AG04449 (cell line): ENCODE measurements at places on chromosomes 7 and 10.

- DNase-seq, result no peak
Observed at GRCh38 chr10:68668972-68669371, 52.1 kb upstream of the CCAR1 start.

DNA sequence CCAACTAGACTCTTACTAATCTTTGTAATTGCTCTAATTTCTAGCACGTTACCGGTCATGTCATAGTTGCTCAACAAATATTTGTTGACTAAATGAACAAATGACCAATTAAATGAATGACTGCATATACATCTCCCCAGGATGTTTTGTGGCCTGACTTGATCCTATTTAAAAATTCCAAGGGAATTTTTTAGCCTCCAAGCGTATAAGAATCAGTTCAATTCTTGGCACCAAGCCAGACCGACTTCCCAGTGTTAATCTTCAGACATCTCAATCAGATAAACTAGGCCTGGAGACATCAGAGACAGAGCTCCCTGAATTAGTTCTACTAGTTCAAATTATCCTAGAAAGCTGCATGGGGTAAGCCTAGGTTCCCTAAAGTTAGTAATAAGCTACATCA, 96.0 kb downstream of the GSAP start:
- no peak for DNase-seq

DNA sequence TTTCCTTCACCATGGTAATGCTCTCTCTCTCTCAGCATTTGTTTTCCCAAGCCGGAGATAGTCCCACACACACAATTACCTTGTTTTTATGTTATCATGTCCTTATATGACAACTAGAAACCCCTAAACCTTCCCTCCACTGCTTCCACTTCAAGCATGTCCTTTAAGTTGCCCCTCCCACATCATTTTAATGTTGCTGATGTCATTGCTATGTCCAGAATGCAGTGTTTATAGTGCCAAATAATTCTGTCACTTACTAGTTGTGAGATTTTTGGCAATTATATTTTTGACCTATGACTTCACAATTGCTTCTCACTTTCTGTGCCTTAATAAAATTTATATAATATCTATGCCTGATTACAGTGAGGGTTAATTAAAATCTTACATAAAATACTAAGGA, 645.9 kb downstream of the XPNPEP1 start:
- no peak for DNase-seq

DNA sequence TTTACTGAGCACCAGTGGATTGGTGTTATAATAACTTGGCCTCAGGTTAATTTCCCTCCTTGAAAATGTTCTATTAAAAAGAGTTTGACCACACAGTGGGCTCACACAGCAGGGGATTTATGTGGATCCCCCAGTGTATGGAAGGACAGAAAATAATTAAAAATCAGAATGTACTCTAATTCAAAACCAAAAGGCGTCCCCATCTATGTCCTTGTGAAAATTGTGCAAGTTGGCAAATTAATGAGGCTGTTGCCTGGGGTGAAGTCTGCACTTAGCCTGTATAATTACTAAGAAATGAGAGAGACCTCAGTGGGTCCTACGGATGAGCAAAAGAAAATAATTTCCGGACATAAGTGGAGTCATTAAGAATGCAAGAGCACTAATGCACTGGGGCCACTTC, 31.1 kb downstream of the PIK3CG start:
- DNase-seq, result no peak

DNA sequence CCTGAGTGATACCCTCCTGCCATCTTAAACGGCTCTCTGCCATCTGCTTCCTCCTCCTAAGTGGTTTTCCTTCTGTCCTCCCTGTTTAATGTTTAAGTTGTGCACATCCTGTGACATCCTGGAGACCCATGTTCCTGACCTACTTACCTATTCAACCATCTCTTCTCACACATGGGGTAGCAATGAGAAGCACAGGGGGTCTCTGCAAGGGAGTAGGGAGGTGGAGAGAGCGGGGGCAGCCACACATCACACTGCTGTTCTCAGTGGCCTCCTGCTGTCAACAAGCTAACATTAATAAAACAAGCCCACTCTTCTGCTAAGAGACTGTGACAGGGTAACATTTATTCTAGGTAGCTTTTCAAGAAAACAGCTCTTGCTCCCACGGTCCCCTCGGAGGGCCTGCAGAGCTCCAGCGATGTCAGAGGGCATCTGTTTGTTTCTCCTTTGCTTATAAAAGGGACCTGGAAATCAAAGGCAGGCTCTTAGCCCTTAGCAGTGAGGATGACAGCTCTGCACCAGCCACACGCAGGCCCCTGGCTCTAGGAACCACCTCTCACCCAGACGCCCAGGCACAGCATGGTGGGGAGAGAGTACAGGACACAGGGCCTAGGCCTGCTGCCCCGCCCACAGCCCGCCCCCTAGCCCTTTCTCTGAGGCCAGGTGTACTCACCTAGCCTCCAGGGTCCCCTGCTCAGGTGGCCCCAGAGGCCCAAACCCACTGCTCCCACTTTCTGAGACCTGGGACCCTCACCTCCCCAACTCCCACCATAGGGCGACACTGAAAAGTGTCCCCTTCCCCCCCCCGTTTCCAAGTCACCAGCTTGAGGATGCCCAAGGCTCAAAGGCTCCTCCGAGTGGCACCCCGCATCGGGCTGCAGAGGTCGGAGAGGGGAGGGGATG, 943 bp upstream of the SLC18A2 start:
- no peak for DNase-seq

GRCh38 chr10:75403939-75404814, 2.6 kb upstream of the ZNF503 start:
- DNase-seq, result no peak

DNA sequence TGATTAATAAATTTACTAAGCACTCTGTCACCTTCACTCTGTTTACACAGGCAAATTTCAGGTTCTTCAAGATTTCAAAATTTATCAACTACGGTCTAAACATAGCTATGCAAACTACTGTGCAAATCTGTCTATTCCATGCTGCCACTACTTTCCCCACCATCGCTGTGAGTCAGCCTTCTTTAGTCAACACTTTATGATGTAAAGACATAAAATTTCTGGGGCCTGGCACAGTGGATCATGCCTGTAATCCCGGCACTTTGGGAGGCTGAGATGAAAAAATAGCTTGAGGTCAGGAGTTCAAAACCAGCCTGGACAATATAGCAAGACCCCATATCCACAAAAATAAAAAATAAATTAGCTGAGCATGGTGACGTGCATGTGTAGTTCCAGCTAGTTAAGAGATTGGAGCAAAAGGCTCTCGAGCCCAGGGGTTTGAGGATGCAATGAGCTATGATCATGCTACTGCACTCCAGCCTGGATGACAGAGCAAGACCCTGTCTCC, 42.6 kb downstream of the CNOT4 start:
- DNase-seq, result no peak

GRCh38 chr7:13953368-13953767, 36.1 kb downstream of the ETV1 start:
- no peak for DNase-seq

- no peak for DNase-seq
Observed at GRCh38 chr10:109173937-109174336, 749.4 kb downstream of the XPNPEP1 start.
